ENCODE measurements at places on chromosomes 12 and 14. TPM values are rescaled to one million over a fixed set of nuclear protein-coding genes. Genes with fewer than 3 reads are reported as not detected.

Gene ESYT1
- 19.2 TPM for total RNA-seq

Gene PPP1R1A
- 7.9 TPM for total RNA-seq

Gene B4GALNT3
- total RNA-seq, result 1.5 TPM

Gene ESR2
- total RNA-seq, result 0.98 TPM

Gene FLVCR2
- 1.7 TPM for total RNA-seq

Gene DCN
- 46.7 TPM for total RNA-seq

Gene CAPZA3
- total RNA-seq, result not detected

Gene PYM1
- 13.8 TPM for total RNA-seq

Gene C12orf50
- not detected for total RNA-seq

Gene KLHDC1
- total RNA-seq, result 14.0 TPM

Gene VRTN
- total RNA-seq, result not detected

Gene MMP14
- total RNA-seq, result 11.3 TPM

Gene DEGS2
- total RNA-seq, result 2.2 TPM

Gene BMAL2
- 23.4 TPM for total RNA-seq

Gene SYNDIG1L
- total RNA-seq, result 0.98 TPM

Gene POTEG
- total RNA-seq, result not detected

Gene PIGH
- total RNA-seq, result 22.1 TPM

Gene GPR68
- 2.2 TPM for total RNA-seq

Gene TTC6
- 0.25 TPM for total RNA-seq

Gene CLECL1
- total RNA-seq, result not detected

Gene PLA2G1B
- 1.2 TPM for total RNA-seq

Gene SAMD4A
- total RNA-seq, result 9.1 TPM

Gene LMO3
- total RNA-seq, result 654 TPM

Gene LIN7A
- total RNA-seq, result 28.5 TPM

Gene CMKLR1
- total RNA-seq, result 0.98 TPM

Gene CLEC4A
- 0.25 TPM for total RNA-seq

Gene GNB3
- 0.74 TPM for total RNA-seq

Gene ALX1
- total RNA-seq, result not detected

Gene KRT2
- not detected for total RNA-seq

Gene SDR9C7
- total RNA-seq, result 0.25 TPM

Gene RAB15
- 21.9 TPM for total RNA-seq

Gene CPNE8
- total RNA-seq, result 36.1 TPM
